ENCODE measurements at places on chromosomes 4 and X.

GRCh38 chrX:4043951-4044350, 330.5 kb upstream of the PRKX start:
- no peak for DNase-seq

DNA sequence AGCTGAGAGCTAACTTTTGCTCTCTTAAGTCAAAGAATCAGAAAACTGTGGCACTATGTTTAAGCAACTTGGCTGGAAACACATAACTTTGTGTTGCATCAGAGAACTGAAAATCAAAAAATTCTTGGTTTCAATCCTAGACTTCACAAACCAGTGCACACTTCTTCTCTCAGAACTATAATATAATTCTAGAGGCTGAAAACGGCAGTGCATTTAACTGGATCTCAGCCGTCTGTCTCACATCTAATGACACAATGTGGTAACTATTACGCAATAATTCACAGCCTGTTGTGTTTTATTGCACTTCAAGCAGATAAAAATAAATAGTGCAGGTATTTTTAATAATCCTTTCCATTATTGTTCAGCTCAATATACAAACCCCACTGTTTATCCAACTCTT, 260.6 kb upstream of the DIAPH2 start:
- no peak for DNase-seq

- no peak for DNase-seq
Measured at GRCh38 chr4:48904101-48904500, 2.5 kb downstream of the OCIAD2 start.

- DNase-seq = no peak
Measured at GRCh38 chr4:75490155-75490554, 24.0 kb downstream of the RCHY1 start.

- DNase-seq = no peak
Measured at GRCh38 chr4:184534511-184535391, 60.4 kb upstream of the IRF2 start.

DNA sequence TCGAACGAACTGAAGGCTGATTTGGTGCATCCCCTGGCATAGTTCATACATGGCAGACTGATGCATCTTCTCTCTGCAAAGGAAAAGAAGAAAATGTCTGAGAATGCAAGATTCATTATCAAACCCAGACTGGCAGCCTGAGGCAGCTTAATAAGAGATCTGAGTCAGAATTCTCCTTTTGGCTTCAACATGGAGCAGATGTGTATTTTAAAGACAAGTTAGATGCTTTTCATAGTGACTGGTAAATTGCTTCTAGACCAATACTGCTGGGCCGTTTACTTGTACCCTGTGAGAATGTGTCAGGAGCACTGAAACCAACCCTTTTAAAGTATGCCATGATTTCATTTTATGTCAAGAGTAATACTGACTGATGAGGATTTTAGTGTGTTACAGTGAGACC, 322.0 kb downstream of the NR3C2 start:
- DNase-seq = no peak

- no peak for DNase-seq
Measured at GRCh38 chr4:6916069-6916586, 6.5 kb downstream of the TBC1D14 start.

- DNase-seq = no peak
Measured at GRCh38 chr4:73885574-73886267, 16.5 kb downstream of the CXCL1 start.

Data from HCT116 (cell line).